ENCODE measurements at places on chromosomes 4 and X. TPM values are rescaled to one million over a fixed set of nuclear protein-coding genes. Genes with fewer than 3 reads are reported as not detected.
A peak's percentile ranks its signal among the peaks of the same experiment; 100 is the strongest.

The CLTRN gene
- polyA plus RNA-seq, result 0.17 TPM

The NEUROG2 gene
- not detected for polyA plus RNA-seq

The EGF gene
- polyA plus RNA-seq, result not detected

The SLC30A9 gene
- 58.5 TPM for polyA plus RNA-seq

The DGAT2L6 gene
- polyA plus RNA-seq, result not detected

The ARX gene
- not detected for polyA plus RNA-seq

The CSN1S1 gene
- not detected for polyA plus RNA-seq

The UGT2B7 gene
- not detected for polyA plus RNA-seq

The TRIM75 gene
- polyA plus RNA-seq, result not detected

The NR3C2 gene
- 1.2 TPM for polyA plus RNA-seq

The ZFP42 gene
- not detected for polyA plus RNA-seq

The TMEM156 gene
- polyA plus RNA-seq, result 8.4 TPM

The MPP1 gene
- 11.5 TPM for polyA plus RNA-seq

The ADH1A gene
- polyA plus RNA-seq, result not detected

DNA sequence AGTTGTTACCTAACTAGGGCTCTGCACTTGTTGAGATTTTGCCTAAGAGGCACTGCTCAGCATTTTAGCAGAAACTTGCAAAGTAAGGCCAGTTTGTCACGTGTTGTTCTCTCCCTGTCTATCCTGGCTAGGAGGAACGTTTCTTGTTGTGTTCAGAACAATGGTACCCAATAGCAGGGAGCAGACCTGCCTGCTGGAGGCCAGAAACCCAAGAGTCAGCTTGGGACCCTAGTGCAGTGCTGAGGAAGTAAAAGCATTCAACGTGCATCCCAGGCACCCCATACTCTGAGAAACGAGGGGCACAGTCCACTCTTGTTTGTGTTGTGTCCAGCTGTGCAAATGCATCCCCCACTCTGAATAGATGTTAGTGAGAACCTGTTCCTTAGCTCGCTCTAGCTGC lies 42.4 kb downstream of the SOD3 start:
- DNase-seq, result no peak

GRCh38 chr4:76729980-76730379 lies 168.0 kb downstream of the SOWAHB start:
- no peak for DNase-seq

DNA sequence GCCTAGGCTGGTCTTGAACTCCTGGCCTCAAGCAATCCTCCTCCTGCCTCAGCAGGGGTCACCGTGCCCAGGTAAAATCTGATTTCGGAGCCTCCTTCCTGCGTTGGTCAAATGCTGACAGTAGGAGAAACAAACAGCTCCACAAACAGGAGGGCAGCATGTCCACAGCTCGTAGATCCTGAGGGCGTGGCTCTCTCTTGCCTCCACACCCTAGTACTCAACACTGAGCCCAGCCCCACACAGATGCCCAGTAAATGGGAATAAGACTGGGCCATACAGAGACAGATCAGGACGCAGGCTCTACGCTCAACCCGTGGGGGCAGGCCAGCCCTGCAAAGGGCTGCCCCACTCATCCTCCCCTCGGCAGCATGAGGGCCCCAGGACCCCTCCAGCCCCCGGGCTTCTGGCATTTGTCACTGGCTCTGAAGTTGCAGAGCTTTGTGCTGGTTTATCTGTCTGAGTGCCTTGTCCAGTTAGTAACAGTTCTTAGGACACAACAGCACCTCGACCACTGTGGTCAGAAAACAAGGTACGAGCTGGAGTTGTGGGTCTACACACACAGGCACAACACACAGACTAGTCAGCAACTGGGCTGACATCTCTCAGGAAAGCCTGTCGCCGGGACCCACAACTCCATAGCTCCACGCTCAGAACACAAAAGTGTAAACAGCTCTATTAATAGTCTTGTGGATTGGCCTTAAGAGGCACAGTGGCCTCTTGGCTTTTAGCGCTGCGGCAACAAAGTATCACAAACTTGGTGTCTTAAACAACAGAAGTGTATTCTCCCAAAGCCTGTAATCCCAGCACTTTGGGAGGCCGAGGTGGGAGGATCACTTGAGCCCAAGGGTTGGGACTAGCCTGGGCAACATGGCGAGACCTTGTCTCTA lies 5.2 kb downstream of the TNIP2 start:
- no peak for DNase-seq

DNA sequence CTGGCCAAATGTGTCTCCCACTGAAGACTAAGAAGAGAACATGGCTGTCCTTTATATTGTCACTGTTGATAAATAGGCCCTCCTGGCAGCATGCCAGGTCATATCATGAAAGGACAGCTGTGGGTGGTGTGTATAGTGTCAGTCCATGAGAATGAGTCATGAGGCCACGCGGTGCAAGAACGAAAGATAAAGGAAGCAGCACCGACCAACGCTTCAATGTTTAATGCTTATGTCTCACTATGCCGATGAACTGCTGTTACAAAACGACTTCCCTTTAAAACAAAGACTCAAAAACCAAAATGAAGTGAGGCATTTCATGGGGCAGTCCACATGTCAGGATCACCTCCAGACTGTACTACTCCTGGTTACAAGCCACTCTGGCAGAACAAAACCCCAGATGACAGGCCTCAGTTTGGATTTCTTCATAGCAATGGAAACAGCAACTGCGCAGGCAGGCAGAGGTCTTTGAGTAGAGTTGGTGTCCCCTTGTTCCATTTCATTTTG lies 5.2 kb upstream of the TCEANC start:
- DNase-seq, result peak; percentile 55

GRCh38 chrX:14355556-14355955 lies 173.8 kb upstream of the GLRA2 start:
- no peak for DNase-seq

- DNase-seq, result no peak
These were observed 277.7 kb downstream of the NR3C2 start for GRCh38 chr4:148164557-148164956.

GRCh38 chrX:140440876-140441275 lies 64.0 kb downstream of the SOX3 start:
- no peak for DNase-seq

DNA sequence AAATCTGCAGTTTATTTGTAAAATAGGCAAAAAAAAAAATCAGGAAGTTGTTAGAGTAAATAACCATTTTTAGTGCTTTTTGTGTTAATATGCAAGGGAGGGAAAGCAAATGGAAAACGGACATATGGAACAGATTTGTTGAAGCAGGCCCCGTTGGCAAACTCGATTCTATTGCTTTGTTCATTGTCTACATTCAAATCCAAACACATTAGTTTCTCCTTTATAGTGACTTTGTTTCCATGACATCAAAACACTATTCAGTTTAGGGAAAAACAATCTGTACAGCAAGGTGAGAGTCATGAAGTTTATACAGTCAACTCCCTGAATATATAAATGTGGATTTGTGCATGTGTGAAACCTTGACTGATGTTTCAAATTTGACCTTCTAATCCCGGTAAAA lies 142.2 kb downstream of the FAM47A start:
- DNase-seq, result no peak

DNA sequence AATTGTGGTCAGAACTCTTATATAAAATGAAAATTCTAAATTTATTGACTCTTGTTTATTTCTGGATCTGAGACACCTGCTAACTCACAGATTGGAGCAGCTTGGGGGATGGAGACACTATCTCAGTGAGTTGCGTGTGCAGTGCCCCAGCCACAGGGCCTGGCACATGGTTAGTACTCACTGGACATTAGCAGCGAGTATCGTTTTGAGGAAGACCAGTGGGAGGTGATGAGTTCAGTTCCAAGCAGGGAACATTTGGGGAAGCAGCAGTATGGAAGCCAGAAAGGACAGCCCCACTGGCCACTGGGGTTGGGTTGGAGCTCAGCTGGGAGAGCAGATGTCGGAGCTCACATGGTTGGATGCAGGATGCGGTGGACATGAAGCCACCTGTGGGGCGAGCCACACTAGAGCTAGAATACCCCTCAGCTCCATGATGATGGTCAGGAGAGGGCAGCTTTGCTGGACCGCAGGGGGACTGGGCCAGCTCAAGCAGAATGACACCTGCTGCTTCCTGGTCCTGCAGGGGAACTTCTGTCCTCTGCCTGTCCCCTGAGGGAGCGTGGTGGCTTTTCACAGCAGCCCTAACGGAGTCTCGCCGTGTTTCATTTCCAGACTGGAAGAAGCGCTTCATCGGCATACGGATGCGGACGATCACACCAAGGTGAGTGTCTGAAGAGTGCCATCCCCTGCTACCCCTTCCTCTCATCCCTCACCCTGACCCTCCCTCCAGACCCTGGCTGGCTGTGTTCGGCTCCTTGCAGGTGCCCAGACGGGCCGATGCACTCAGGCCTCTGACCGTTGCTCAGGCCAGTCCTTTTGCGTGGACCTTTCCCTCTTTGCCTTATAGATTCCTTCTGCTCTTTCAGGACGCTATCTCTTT lies 32.5 kb downstream of the HTRA3 start:
- no peak for DNase-seq
